Ureter (tissue), 1 donor: ENCODE measurements at places on chromosomes 5 and 9. TPM values are rescaled to one million over a fixed set of nuclear protein-coding genes. Genes with fewer than 3 reads are reported as not detected.

DNA sequence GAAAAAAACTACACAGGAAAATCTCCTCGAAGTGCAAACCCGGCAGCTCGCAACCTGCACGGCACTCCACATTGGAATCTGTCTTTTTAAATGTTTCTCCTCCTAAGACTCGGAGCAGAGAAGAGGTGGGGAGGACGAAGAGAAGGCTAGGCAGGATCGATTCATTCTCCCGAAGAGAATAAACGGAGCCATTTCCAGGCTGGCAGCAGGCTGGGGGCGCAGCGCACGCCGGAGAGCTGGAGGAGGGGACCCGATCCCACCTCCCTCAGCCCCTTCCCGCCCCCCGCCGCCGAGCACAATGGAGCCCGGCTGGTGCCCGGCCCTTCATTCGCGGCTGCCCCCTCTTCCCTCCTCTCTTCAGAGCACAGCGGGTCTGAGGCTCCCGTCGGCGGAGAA lies 628 bp downstream of the HOMER1 start:
- DNase-seq: peak; percentile 59

DNA sequence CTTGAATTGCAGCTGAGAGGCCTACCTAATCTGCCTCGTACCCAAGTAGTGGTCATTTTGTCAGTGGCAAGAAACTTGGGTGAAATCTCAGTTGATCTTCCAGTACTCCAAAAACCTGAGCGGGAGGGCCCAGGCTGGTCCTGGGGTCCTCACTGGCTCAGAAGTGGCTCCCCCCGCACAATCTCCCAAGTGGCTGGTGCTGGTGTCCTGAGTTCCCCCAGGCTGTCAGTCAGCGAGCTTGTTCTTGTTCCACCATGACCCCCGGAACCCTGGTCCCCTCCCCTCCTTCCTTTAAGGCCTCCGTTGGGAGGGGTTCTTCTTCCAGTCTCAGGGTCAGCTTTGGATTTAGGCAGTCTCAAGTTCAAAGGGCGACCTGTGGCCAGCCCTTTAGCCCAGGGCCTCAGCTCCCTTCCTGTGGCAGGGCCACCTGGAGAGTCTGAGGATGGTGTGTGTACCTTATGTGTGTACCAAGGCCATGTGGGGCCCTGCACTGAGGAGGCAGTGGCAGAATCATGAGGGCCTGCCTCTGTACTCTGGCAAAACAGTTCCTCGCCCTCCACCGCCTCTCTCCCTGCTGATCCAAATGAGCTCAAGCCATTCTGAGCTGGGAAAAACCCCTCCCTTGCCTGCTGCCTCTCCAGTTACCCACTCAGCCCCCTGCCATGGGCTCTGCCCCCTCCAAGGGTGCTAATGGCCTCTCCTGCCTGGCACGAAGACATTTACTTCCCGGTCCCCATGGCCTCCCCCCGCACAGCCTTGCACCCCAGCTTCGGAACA lies 4.5 kb upstream of the DBN1 start:
- DNase-seq: no peak

DNA sequence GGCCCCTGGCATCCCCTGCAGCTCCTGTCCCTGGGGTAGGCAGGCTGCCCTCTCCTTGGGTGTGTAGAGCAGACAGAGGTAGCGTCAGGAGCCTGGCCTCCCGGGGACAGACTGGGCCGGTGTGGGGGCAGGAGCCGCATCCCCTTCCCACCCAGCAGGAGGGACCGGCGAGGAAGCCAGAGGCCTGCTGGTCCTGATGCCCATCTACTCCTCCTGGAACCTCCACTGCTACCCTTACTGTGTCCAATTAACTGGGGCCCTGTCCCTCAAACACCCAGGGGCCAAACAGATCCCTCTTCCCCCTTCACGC lies 15.6 kb downstream of the RALGDS start:
- no peak for DNase-seq

- DNase-seq: no peak
Measured at GRCh38 chr9:101671567-101671966, 66.9 kb downstream of the GRIN3A start.

DNA sequence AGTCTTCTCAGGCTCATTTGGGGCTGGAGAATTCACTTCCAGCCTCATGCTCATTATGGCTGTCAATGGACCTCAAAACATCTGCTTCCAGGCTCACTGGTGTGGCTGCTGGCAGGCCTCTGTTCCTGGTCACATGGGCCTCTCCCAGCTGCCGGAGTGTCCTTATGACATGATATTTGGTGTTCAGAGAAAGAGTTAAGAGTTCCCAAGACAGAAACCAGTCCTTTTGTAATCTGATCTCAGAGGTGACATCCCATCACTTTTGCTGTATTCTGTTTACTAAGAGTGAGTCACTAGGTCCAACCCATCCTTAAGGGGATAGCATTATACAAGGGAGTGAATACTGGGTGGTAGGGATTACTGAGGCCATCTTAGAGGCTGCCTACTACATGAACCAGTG lies 104.6 kb downstream of the CACNA1B start:
- DNase-seq: no peak

- peak; percentile 92 for DNase-seq
Measured at GRCh38 chr9:132079391-132080091, at the start of gene MED27. Gene MED27 (minus strand): TSS chr9:132079867. CDS start chr9:132079844, 23 bp downstream.

DNA sequence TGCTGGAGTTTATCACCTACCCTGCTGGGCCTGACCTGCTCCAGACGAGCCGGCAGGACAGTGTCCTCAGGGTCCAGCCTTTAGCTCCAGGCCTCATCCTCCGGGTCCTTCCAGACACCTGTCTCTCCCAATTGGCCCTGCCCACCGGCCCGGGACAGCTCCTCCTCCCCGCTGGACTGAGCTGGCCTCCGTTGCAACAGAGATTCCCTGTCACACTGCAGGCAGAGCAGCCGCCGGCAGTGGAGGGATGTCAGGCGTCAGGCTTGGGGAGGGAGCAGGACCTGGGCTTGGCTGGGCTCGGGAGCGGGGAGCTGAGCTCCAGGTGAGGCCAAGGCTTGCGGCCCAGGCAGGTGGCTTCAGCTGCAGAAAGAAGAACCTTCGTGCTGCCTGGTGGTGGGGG lies 1.7 kb downstream of the KCNT1 start:
- no peak for DNase-seq

DNA sequence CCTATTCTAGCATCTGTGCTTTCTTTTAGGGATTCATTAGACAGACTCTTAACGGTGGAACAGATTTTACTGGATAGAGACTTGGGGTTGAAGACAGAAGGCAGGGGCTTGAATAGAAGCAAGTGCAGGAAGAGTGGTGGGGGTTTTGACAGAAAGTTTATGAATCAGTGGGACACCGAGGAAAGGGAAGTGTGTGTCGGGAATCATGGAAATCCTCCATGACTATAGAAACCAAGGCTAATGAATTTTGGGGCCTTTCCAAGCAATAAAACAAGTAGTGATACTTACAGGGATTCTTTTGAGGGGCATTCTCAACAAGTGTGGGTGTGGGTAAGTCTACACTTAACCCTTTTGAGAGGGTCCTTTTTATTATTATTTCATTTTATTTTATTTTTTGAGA lies 12.8 kb downstream of the BASP1 start:
- no peak for DNase-seq

GRCh38 chr9:86500667-86501435 lies 146.6 kb upstream of the TUT7 start:
- no peak for DNase-seq

DNA sequence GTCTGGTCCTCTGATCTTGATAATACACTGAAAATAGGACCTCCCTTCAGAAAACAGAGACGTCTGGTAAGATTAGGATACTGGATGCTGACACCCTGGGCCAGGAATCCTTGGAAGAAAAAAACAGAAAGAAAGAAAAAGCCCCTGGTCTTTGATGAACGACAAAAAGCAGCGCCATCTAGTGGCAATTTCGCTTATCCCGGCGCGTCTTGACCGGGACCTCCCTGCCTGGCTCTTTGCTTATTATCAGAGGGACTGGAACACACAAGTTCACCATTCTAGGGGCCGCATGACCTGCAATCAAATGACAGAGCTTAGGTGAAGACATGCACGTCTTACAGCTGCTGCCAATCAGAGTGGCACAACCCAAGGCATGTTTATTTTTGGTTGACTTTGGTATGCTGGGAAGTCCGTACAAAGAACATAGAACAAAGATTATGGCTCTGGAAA lies 114.9 kb upstream of the NFIB start:
- DNase-seq: peak; percentile 67

DNA sequence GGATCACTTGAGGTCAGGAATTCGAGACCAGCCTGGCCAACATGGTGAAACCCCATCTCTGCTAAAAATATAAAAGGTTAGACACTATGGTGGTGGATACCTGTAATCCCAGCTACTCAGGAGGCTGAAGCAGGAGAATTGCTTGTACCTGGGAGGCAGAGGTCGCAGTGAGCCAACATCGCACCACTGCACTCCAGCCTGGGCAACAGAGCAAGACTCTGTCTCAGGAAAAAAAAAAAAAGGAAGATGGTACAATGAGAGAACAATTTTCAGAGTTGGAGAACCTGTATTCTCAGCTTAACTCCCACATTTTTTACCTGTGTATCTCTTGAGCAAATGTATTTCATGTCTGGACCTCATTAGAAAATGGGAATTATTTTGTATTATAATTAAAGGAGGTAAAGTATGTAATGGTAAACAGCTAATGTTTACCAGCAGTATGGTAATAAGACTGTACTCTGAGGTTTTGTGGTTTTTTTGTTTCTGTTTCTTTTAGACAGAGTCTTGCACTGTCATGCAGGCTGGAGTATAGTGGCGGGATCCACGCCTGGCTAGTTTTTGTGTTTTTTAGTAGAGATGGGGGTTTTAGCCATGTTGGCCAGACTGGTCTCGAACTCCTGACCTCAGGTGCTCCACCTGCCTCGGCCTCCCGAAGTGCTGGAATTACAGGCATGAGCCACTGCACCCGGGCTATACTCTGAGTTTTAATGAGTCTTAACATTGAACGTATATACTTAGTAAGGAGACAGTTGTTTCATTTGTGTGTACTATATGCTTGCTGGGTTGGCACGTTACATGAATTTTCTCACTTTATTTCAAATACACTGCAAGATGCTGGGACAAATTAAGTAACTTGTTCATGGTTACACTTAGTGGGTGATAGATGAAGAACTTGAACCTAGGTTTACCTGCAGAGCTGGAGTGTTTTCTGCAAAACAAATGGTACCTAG lies 16.2 kb downstream of the UHRF2 start:
- DNase-seq: no peak

- no peak for DNase-seq
Measured at GRCh38 chr9:87653941-87654340, 72.0 kb upstream of the CTSL start.

DNA sequence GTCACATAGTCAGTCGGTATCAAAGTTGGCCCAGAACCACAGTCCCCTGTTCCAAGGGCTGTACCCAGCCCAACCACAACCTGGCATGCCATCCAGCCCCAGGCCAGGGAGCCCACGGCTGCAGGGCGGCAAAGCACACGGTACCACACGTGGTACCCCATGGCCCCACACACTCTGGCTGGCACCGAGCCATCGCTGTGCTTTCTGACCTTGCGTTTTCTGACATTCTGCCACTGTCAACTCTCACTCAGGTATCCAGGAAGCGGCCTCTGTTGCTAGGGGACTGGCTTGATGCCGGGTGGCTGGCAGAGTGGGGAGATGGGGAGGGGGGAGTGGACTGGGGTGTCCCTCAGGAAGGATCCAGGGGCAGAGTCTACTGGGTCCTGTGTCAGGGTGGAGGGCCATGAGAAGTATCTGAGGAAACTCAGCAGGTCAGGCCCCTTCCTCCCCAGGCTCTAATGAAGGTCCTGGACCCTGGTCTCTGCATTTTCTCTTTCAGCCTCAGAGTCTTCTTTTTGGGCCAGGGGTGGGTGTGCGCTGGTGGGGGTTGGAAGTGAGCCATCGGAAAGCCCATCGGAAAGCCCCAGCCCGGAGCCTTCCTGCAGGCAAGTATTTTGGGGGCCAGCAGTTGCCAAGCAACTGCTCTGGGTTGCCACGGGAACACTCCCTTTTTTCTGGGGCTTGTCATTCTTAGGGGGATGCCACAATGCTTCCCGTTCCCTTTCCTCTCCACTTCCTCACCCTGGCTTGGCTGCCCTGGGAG lies 21.0 kb upstream of the RALGDS start:
- no peak for DNase-seq

- DNase-seq: no peak
Measured at GRCh38 chr5:14406554-14406849, 175.1 kb upstream of the OTULINL start.

GRCh38 chr5:127068493-127069214 lies 4.6 kb downstream of the C5orf63 start:
- DNase-seq: no peak

DNA sequence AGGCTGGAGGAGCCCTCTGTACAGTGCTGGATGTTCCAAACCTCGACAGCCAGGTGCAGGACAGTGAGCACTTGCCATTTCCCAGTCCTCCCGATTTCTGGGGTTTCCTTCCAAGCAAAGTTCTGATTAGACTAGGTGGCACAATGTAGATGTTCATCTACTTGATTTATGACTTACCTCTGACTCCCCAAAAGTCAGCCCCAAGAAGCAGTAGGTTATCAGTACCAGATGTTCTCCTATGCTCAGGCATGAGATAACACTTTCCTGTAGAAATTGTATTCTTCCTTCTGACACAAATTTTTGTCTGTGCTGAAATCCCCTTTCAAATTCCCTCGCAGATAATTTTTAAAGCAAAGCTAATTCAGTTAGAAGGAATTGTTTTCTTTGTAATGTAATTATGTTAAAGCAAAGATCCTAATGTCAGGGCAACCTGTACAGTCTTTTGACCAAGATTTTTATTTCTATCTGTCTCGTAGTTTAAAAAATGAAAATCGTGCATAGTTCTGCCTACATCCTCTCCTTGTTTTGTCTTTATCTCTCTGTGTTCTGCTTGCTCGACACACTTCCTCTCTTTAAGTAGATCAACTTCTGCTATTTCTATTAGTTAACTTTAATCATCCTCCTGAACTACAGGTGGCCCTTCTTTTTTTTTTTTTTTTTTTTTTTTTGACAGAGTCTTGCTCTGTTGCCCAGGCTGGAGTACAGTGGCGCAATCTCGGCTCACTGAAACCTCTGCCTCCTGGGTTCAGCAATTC lies 102.4 kb upstream of the PJA2 start:
- DNase-seq: no peak

DNA sequence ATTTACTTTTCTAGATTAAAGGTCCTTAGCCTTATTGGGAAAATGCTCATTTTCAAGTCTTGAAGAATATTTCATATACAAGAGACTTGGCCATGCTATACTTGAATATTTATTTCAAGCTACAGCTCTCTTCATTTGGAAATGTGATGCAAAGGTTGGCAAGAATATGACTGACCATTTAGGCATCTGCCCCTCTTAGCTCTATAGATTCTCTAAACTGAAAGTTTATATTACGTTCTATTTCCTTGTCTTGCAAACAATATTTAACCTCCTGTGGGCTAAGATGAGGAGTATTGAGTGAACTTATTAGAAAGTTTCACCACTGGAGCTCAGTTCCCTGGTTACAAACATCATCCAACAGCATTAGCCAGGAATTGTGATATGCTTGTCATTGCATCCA lies 593.1 kb downstream of the MAT2B start:
- DNase-seq: no peak

ABLIM3 gene
- 101 TPM for total RNA-seq

LCN1 gene
- not detected for total RNA-seq

LRRC14B gene
- total RNA-seq: not detected

WWC1 gene
- 95.2 TPM for total RNA-seq

TEK gene
- 13.1 TPM for total RNA-seq

RICTOR gene
- 54.0 TPM for total RNA-seq

CEP120 gene
- 29.4 TPM for total RNA-seq
